ENCODE measurements at places on chromosomes 7 and 10.
A peak's percentile ranks its signal among the peaks of the same experiment; 100 is the strongest.

- DNase-seq, result no peak
Measured at GRCh38 chr7:42617071-42617765, 294.7 kb downstream of the C7orf25 start.

- no peak for DNase-seq
Measured at GRCh38 chr10:93378997-93379730, 103.0 kb downstream of the MYOF start.

- DNase-seq, result no peak
Measured at GRCh38 chr10:1661859-1662437, 75.4 kb downstream of the ADARB2 start.

- DNase-seq, result no peak
Measured at GRCh38 chr10:132253092-132253687, 54.6 kb downstream of the STK32C start.

DNA sequence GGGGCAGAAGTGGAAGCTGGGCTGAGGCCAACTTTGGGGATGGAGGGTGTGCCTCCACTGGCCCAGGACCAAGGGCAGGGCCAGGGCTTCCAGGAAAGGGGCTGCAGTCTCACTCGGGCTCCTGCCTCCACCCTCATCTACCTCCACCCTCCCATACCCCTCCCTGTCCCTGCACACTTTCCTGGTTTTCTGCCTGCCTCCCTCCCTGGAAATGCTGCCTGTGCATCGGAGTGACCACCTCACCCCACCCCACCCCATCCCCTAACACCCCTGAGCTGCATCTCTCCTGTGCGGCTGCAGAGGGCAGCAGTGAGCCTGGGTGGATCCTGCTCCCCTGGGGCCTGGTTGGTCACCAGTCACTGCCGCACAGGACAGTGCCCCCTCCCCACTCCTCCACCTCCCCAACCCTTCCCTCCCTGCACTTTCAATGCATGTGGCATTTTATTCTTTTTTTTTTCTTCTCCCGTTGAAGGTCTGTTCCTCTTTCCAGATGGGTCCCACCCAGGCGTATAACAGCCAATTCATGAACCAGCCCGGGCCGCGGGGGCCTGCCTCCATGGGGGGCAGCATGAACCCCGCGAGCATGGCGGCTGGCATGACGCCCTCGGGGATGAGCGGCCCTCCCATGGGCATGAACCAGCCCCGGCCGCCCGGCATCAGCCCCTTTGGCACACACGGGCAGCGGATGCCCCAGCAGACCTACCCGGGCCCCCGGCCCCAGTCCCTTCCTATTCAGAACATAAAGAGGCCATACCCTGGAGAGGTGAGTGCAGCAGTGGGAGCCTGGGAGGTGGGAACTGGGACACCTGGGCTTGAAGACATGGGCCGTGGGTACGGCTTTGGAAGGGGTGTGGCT is 54.1 kb upstream of the PPIF start:
- no peak for DNase-seq

DNA sequence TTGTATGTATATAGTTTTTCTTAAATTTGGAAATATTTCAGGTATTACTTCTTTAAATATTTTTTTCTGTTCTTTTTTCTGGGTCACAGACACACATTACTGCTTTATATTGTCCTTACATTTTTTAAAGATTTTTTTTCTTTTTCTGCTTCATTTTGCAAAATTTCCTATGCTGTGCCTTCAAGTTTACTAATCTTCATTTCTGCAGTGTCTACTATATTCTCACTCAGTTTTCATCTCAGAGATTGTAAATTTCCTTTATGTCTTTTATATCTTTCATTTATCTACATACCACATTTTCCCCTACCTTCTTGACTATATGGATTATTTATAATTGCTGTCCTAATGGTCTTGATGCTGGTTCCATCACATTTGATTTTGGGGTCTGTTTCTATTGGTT is 210.5 kb downstream of the SLC25A13 start:
- no peak for DNase-seq

- peak; percentile 48 for DNase-seq
Measured at GRCh38 chr7:28904578-28905048, 53.5 kb downstream of the TRIL start.
